Stimulated activated CD8-positive, alpha-beta memory T cell treated with anti-CD3 and anti-CD28 coated beads, Interleukin-7, amount 100 ng/mL, for 1 hour (primary cell): ENCODE measurements at places on chromosomes 4 and X.
A peak's percentile ranks its signal among the peaks of the same experiment; 100 is the strongest.

DNA sequence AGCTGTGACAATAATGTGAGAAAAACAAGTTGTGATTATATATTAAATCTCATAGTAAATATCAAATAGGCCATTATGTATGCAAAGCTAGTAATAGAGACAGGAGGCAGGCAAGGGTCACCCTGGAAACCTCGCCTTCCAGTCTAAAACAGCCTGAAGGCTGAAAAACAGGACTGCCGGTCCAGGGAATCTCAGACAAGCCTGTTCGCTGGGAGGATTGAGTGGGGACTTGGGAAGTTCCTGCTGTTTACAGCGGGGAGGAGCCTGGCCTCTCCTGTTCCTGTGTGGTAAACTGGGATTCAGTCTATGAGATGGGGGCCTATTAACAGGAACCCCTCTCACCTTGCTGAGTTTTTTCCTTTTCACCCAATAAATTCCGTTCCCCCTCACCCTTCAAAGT, 2317.3 kb downstream of the PCDH7 start:
- DNase-seq: no peak

- no peak for DNase-seq
Measured at GRCh38 chrX:10071451-10072144, 85.2 kb upstream of the CLCN4 start.

GRCh38 chrX:372856-373640, 13.7 kb downstream of the PPP2R3B start:
- DNase-seq: no peak

DNA sequence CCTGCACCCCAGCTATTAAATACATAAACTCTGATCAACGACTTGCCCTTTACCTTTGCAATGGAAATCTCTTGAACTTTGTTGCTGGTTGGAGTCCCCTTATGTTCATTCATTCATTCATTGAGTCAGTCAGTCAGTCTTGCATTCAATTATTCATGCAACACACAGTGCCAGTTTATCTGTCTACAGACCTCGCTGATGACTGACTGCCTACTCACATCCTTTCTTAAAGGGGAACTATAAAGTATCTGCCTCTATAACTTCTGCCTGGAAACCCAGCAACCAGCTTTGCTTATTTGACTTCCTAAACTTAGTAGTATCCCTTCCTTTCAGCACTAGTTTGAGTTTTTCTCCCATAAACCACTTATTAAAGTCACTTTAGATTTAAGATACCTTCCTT, 620.8 kb upstream of the ADGRL3 start:
- DNase-seq: no peak

DNA sequence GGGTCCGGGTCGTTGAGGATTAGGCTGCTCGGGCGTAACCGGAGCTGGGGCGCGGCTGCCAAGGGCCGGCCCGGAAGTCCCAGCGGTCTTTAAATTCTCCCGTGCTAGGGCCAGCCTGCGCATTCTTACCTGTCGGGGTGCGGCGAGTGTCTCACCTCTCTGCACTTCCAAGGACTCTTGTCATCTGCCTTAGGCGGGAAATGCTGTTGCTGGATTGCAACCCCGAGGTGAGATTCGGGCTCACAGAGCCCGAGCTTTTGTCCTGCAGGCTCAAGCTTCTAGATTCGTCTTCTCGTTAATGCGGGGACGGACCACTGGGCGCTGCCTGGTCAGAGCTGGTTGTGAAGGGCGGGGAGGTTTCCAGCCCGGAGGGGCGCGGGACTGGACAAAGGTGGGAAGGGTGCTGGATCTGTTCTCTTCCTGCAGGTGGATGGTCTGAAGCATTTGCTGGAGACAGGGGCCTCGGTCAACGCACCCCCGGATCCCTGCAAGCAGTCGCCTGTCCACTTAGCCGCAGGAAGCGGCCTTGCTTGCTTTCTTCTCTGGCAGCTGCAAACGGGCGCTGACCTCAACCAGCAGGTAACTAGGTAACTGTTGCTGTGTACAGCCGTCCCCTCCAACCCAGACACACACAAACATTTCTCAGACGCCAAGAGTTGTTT, at the start of gene ANKRD37:
Gene ANKRD37, plus strand, starts transcription at position 118 of the 662 bp plus-strand sequence. Its CDS starts 83 bp downstream, at position 201.
- no peak for DNase-seq

DNA sequence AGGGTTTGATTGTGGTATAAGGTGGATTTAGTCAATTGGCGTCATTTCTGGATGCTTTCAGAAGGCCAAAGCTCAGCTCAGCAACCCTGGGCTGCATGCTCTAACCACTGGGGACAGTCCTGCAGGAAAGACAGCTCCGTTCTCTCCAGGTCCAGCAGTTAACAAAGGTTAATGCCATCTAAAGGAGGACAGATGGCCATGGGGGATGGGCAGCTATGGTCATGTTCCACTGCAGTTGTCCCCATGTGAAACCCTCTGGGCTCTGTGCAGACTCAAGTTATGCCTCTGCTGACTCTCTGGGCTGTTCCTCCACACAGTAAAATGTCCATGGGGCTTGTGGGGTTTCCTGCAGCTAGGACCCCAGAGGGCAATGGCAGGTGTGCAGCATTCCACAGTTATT, 562.1 kb upstream of the ADGRL3 start:
- no peak for DNase-seq

- no peak for DNase-seq
Measured at GRCh38 chr4:138262469-138262868, 20.3 kb upstream of the SLC7A11 start.

DNA sequence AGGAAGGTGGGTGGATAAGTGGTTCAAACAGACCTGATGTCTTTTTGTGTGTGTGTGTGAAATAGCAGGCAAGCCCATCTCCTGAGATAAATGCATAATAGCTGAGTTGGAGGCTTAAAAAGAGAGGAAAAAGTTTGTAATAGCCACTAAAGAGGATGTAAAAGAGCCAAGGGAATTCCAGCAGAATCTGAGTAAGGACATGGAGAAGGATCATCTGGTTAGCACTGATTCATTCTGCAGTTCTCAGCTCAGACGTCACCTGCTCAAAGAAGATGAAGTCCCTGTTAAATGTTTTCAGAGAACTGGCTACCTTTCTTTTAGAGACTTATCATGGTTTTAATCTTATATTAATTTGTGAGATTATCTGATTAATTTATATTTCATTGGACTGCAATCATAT, 21.0 kb upstream of the IL13RA2 start:
- no peak for DNase-seq

DNA sequence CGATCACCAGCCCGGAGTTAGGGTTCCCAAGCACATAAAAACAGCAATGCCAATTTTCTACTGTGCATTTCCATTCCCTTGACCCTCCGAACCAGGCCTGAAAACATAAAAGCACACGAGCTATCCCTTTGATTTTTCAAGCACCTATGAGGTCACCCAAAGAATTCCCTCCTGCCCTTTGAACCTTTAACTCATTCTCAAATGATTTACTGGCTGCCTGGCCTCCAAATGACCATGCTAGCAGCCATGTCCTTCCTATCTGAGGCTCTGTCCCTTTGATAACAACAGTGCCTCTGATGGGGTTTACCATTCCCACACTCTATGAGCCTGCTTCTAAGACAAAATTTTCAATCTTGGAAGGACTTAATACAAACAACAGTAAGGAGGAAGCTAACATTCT, 15.2 kb downstream of the SHROOM4 start:
- no peak for DNase-seq

DNA sequence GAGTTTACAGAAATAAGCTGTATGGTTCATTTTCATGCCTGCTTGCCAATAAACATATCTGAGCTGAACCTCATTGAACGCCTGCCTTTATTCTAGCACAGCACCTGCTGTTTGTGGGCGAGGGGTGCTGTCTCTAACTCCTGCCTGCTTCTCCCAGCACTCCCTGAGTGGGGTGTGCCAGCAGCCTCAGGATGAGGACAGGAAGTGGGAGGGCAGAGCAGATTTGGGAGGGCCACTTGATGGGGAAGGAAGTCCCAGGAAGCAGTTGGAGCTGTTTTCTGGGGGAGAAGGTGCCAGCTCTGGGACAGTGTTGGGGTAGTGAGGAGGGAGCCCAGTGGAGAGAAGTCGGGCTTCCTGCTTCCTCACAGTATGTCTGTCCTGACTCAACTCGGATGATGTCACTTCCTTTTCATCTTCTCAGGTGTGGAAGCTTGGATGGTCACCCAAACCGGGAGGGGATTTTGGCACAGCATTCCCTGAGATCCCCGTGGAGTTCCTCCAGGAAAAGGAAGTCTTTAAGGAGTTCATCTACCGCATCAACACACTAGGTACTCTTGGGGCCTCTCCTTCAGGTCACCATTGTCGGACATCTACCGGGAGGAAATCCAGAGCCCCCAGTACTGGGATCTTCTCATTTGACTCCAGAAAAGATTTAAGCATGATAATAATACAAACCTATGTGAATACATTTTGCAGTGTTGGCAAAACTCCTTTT, 29.0 kb upstream of the MSANTD1 start:
- DNase-seq: no peak

GRCh38 chr4:183438458-183439113, 5.8 kb upstream of the CDKN2AIP start:
- DNase-seq: no peak

GRCh38 chrX:137427426-137427778, 138.5 kb upstream of the ZIC3 start:
- no peak for DNase-seq

DNA sequence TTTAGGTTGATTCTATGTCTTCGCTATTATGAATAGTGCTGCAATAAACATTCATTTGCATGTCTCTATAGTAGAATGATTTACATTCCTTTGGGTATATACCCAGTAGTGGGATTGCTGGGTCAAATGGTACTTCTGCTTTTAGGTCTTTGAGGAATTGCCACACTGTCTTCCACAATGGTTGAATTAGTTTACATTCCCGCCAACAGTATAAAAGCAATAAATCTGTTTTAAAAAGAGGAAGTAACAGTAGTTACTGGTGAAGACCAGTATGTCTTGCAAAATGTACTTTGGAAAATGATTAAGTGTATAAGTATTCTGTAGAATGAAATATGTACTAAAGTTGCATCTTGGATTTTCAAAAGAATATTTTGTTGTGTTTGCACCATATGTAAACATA, 77.3 kb downstream of the SHROOM4 start:
- DNase-seq: no peak

GRCh38 chrX:110920991-110921390, 125.4 kb upstream of the CHRDL1 start:
- DNase-seq: no peak

DNA sequence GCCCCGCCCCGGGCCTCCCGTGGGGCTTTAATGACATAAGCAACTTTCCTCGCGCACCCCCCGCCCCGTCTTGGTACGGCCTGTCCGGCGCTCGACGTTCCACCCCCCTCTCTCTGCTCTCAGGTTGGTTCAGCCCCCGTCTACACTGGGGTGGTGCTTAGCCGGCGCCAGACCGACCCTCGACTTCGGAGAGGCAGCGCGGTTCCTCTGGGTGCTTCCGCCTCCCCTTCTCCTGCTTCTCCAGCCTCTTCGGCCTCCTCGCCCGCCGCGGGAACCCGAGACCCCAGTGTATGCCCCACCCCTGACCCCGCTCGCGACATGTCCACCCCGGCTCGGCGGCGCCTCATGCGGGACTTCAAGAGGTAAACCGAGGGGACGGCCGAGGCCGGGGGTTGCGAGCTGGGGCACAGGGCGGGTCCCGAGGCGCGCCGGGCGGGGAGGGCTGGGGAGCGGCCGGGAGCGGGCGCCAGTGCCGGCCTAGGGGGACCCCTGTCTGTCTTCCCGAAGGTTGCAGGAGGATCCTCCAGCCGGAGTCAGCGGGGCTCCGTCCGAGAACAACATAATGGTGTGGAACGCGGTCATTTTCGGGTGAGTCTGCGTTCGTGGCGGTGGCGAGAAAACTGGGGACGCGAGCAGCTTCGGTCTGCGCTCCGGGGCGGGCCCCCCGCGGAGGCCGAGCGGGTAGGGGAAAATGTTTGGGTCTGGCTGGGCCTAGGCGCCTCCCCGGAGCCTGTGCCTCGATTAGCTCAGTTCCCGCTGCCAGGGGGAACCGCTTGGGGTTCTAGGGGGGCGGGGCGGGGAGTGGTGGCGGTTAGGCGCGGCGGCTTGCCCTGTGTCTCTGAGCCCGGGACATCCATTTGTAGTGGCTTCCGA, at the start of gene UBE2A:
Gene UBE2A, plus strand, starts transcription at position 170 of the 873 bp plus-strand sequence. Its CDS starts 149 bp downstream, at position 319.
- DNase-seq: peak; percentile 78

DNA sequence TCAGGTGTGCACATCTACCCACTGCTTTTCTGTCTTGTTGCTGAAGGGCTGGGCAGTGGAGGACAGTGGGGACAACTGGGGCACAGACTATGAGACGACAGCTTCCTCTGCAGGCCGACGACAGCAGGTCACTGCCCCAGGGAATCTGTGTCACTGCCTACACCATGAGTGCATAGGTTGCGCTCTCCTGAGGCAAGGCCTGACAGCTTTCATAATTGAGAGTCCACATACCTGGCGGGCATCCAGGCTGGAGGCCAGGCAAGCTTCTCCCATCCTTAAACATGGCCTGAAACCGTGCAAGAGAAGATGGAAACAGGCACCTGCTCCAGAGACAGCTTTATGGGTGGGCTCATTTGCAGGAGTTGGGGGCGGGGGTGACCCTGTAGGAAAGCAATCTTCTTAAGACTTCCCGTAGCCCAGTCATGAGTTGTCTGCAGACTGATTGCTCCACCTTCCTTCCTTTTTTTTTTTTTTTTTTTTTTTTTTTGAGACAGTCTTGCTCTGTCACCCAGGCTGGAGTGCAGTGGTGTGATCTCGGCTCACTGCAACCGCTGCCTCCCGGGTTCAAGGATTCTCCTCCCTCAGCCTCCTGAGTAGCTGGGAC, 2.9 kb downstream of the ANOS1 start:
- DNase-seq: no peak

DNA sequence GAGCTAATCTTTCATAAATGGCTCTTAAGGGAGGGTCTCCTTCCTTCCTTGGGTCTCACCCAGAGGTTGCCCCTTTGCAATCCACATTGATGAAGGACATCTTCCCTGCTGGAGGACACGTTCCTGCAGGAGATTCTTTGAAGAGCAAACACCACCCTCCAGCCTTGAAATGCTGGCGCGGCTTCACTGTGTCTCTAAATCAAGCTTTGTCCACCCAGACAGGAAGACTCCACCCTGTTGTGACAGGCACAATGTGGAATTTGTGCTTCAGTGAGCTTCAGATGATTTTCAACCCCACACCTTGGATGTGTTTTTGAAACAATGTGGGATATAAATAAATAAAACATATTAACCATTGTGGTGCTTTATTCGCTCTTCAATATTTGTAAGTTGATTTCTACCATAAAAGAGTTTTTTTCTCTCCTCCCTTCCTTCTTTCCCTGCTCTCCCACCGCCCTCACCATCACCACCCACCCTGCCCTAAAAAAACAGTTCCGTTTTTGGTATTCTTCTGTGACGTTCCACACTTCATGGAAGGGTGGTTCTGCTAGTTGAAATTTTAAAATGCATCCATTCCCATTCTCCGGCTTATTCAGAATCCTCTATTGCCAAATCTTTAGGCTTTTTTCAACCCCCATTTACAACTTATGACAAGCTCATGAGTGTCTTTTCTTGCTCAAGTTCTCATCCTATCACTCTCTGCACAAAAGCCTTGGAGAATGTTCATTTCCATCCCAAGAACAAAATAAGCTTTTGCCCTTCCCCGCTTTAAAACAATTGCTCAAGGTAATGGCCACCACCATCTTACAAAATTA, 264.3 kb downstream of the RAPGEF2 start:
- DNase-seq: no peak

- no peak for DNase-seq
Measured at GRCh38 chrX:67922966-67923365, 379.1 kb downstream of the AR start.
